ENCODE measurements at places on chromosomes 5 and 9.

DNA sequence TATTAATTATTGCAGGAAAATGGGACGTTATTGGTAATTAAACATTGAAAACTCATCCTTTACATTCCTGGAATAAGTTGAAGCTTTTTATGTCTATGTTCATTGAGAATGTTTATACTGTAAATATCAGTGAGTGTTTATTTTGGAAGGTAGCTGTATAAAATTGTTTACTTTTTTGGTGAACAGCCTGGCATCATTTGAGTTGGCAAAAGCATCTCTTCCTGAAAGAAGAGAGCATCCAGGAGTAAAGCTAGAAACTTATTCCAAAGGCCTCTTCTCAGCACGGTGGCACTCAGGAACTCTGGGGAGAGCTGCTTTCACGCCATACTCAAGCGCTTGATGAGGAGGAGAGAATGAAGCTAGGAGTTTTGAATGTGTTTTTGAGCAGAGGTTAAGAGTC is 79.9 kb downstream of the GAPVD1 start:
- DNase-seq = no peak

GRCh38 chr5:83059341-83059740 is 17.9 kb downstream of the TMEM167A start:
- no peak for DNase-seq

DNA sequence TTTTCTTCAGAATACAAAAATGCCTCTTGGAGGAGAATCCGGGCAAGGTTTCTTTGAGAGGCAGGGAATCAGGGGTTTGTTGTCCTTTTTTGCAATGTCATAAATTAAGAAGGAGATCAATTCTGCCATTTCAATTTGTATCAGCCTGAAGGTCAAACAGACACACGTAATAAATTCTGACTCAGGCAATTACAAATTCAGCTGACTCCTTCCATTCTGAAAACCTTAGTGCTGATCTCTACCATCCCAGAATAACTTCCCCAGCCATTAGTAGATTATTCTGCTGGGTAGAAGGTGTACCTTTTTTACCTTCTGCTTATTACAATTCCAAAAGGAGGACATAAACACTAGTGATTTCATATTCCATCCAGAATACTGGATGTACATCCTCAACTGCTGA is 516.6 kb downstream of the AGTPBP1 start:
- no peak for DNase-seq

- DNase-seq = peak; percentile 71
Measured at GRCh38 chr5:154811653-154812465, 38.5 kb downstream of the FAXDC2 start.

- DNase-seq = no peak
Measured at GRCh38 chr5:36632363-36632664, 25.9 kb downstream of the SLC1A3 start.

DNA sequence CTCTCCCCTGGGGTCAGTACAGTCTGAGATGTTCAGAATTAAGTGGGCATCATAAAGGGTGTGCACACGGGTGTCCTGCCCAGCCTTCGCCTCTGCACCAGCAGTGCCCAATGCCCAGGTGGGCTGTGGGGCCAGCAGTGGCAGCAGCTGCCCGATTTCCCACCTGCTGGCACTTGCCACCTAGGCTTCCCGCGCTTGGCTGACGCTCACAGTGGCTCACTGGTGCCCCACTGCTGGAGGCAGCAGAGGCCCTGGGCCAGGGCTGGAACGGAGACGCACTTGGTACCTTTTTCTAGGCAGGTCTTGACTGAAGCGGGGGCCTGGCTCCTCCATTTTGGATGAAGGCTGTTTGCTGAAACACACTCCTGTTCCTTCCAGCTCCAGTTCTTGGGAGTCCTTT is 17.0 kb downstream of the MRNIP start:
- DNase-seq = no peak

DNA sequence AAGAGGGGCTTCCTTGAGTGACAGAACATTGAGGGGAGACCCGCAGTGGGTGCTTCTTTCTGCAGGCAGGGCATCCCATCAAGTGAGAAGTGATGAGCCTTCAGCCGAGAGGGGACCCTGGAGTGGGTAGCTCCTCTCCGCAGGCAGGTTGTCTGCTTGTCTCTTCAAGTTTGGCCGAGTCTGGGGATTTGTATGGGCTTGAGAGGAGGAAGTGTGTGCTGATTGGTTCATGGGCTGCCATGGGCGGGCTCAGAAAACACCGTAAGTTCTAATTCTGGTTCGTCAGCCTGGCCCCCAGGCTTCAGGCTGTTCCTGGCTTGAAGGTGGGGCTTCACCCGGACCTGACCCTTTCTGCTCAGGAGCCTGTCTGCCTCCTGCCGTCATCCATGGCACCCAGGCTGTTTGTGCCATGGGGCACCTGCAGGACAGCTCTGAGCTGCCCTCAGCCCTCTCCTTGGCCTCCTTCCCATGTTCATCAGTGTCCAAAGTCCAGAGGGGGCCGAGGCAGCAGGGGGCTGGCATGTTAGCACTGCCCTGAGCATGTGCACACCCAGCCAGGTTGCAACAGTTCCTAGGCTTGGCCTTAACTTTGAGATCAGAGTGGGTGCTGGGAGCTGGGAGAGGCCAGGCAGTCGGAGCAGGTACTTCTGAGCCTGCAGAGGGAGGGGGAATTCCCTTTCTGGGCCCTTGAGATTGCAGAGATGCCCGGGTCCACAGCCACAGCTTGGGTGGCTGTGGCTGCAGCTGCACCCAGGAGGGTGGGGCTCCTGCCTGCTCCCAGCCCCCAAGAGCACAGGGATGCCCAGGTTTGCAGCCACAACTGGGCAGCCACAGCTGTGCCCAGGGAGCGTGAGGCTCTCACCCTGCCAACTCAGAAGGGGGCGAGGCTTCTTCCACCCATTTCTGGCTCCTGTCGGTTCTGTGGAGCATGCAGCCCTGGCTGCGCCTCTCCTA is 13.5 kb upstream of the DHFR start:
- no peak for DNase-seq

- no peak for DNase-seq
Measured at GRCh38 chr9:129383019-129383560, 205.0 kb upstream of the IER5L start.

DNA sequence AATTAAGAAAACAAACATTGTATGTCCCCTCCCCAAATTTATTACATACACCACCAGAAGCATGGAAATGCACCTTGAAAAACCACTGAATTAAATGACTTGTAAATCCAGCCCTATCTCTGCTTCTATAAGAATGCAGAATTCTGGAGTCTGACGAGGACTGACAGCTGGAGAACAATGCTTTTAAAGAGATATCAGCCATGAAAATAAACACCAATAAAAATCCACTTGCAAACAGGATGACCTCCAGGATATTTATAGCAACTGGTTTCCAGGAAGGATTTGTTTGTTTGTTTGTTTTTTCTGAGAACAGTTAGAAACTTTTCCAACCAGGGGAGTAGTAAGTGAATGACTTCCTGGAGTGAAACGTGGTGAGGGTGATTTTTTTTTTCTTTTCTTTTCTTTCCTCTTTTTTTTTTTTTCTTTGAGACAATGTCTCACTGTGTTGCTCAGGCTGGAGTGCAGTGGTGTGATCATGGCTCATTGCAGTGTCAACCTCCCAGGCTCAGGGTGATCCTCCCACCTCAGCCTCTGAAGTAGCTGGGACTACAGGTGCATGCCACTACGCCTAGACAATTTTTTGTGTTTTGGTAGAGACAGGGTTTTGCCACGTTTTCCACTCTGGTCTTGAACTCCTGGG is 38.7 kb upstream of the SLC36A1 start:
- DNase-seq = no peak

DNA sequence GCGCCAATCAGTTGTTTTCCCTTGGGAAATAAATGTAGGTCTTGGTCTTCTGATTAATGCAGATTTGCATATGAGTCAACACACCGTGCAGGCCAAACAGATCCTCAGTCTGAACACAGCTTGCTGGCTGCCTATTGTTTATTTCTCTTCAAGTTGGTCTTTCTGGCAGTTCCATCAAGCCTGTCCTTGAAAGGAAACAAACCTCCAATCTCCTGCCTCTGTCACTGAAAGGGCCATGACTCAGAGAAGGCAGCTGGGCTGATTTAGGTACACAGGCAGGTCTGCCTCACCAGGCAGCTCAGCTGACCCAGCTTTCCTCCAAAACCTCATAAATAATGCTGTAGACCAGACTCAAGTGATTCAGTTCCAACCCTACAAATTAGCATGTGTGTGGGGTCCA is 175.9 kb downstream of the MAN2A1 start:
- DNase-seq = no peak

DNA sequence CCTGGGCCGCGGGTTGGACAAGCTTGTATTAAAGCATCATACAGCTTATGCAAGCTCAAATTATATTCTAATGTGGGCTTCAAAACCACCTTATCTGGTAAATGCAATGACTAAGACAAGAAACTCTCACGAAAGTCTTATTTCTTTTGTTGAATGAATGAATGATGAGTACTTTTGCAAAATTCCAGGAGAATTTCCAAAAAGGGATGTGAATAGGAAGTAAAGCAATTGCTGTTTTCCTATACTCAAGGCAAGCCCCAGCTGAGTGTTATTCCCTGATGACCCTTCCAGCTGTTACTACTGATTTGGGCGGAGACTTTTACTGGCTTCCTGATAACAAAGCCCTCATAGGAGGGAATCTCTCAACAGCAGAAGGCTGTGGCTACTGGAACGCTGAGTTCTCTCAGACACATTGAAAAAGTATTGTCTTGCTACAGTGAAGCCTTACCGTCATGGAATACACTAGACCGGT is 162.8 kb downstream of the SREK1 start:
- no peak for DNase-seq

DNA sequence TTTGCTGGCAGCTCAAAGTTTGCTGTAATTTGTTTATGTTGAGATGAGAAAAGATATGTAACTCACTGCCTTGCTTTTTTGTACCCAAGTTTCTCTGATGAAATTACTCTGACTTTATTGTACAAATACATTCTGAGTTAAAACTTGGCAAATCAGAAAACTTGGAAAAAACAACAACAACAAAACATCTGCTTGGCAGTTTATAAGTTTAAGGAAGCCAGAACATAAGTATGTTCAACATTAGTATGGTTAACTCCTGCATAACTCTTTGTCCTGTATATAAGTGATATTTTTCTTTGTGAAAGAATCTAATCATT is 233.1 kb downstream of the MAST4 start:
- DNase-seq = no peak

- no peak for DNase-seq
Measured at GRCh38 chr9:7509576-7510145, 289.9 kb downstream of the DMAC1 start.
